Right atrium auricular region (tissue), 2 donors: ENCODE measurements at places on chromosomes 4 and X. TPM values are rescaled to one million over a fixed set of nuclear protein-coding genes. Genes with fewer than 3 reads are reported as not detected.

DNA sequence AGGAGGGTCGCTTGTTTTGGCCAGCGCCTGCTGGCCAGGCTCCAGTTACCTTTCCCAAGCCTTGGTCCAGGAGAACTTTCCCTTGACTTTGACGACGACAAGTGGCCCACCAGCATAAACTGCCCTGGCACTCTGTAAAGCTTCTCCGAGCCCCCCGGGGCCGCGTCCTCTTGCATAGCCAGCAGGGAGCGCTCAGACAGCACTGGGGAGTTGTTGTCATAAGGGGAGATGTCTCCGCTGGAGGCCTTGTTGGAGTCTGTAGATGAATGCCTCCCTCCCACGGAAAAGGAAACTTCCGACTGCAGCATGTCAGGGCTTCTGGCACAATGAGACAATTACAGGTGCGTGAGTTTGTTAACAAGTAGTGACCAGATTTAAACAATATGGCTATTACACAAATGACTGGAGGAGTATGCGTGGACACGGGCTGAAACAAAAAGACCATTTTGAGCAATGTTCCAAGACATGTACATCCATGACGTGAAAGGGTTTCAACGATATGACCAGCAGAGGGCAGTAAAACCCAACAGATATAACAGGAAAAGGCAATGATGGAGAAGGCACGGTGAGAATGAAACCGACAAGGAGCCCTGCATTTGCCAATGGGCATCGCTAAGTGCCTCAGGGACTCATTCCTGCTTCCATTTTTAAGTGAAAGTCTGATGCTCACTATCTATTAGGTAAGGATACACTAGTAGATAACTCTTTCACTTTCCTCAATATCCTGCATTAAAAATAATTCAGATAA is 33.0 kb downstream of the HCCS start:
- H3K27me3 ChIP-seq = no peaks in the 10 kb centered on the region
- DNase-seq = peak; percentile 73
- H3K27ac ChIP-seq = no peak overlapping the region
- no peaks in the 10 kb centered on the region for H3K4me1 ChIP-seq

DNA sequence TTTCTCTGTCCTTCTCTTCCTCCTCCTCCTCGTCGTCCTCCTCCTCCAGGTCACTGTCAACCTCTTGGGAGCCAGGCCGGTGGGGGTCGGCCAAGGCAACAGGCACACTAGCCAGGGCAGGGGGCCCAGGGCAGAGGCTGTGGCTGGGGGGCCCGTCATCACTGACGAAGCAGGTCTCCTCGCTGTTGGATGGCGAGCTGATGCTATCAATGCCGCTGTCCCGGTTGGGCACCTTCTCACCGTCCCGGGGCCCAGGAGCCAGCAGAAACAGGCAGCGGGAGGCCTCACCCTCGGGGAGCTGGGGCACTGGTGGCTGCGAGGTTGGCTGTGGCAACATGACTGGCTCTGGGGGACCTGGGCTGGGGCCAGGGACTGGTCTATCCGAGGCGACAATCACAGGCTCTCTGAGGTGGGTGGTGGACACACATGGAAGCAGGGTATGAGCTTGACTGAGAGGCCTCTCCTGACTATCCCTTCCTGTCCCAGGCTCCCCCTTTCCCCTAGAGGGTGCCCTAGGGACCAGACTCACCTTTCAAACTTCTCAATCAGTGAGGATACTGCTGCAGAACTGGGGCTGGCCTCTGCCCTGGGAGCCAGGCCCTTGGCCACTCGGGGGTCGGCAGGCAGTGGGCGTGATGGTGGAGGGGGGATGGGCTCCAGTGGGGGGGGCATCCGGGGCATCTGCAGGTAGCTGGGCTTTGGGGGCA is 25.8 kb downstream of the FGD1 start:
- H3K27ac ChIP-seq = no peak overlapping the region
- no peaks in the 10 kb centered on the region for H3K27me3 ChIP-seq
- no peaks in the 10 kb centered on the region for H3K36me3 ChIP-seq
- H3K4me3 ChIP-seq = no peak overlapping the region

- H3K36me3 ChIP-seq = no peaks in the 10 kb centered on the region
- no peaks in the 10 kb centered on the region for H3K4me1 ChIP-seq
- DNase-seq = no peak
- no peaks in the 10 kb centered on the region for H3K27me3 ChIP-seq
- H3K4me3 ChIP-seq = no peak overlapping the region
- H3K27ac ChIP-seq = no peak overlapping the region
Measured at GRCh38 chr4:30828264-30828926, 108.2 kb downstream of the PCDH7 start.

The PFKFB1 gene
- not detected for total RNA-seq

The NLGN4X gene
- 6.1 TPM for total RNA-seq

DNA sequence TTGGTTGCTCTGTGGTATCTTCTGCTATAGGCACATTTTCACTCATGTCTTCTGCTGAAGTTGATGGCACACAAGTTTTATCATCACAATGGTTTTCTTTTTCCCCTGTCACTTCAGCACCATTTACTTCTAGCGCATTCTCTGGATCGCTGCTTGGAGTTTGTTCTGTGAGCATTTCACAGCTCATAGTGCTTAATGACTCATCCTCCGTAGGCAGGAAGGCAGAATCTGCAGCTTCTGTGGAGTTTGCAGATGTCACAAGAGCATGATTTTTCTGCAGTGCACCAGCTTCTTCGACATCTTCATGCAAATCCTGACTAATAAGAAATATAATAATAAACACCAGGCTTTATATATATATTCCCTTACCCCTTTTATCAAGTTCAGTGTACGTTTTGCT is 83.6 kb downstream of the CHM start:
- H3K36me3 ChIP-seq = no peaks in the 10 kb centered on the region
- no peak overlapping the region for H3K4me3 ChIP-seq
- H3K27ac ChIP-seq = no peak overlapping the region

DNA sequence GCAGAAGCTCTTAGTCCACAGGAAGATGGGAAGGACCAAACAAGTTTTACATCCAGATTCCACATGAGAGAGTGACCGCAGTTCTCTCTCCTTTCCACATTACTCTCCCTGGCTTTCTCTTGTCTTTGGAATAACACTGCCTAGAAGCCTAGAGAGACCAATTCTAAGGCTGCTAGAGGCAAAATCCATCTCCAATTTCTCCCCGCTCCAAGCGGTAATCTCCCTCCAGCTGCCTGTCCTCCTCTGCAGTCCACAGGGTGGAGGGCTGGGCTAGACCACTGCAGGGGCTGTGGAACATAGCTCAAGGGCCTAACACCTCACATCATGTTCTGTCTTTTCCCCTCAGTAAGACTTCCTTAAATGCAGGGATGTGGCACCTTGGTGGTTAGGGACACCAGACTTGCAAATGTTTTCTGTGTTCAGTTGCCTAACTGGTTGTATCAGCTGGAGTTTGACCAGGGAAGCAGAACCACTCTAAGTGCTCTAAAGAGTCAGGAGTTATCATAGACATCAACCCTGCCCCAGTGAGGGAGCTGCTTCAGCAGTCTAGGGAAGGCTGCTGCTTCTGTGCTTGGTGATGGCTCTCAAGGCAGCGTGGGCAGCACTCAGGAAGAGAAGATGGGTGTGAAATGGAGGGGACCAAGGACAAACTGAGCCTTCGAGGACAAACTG is 423.1 kb downstream of the BCOR start:
- H3K27me3 ChIP-seq = no peaks in the 10 kb centered on the region
- no peak for DNase-seq
- H3K36me3 ChIP-seq = no peaks in the 10 kb centered on the region
- no peaks in the 10 kb centered on the region for H3K4me1 ChIP-seq
- H3K4me3 ChIP-seq = no peak overlapping the region
- H3K27ac ChIP-seq = no peak overlapping the region

The STS gene
- 6.2 TPM for total RNA-seq

GRCh38 chrX:44744799-44745198 is 99.0 kb upstream of the DUSP21 start:
- no peaks in the 10 kb centered on the region for H3K36me3 ChIP-seq
- no peaks in the 10 kb centered on the region for H3K4me1 ChIP-seq
- no peak overlapping the region for H3K27ac ChIP-seq
- H3K4me3 ChIP-seq = no peak overlapping the region
- no peaks in the 10 kb centered on the region for H3K27me3 ChIP-seq

DNA sequence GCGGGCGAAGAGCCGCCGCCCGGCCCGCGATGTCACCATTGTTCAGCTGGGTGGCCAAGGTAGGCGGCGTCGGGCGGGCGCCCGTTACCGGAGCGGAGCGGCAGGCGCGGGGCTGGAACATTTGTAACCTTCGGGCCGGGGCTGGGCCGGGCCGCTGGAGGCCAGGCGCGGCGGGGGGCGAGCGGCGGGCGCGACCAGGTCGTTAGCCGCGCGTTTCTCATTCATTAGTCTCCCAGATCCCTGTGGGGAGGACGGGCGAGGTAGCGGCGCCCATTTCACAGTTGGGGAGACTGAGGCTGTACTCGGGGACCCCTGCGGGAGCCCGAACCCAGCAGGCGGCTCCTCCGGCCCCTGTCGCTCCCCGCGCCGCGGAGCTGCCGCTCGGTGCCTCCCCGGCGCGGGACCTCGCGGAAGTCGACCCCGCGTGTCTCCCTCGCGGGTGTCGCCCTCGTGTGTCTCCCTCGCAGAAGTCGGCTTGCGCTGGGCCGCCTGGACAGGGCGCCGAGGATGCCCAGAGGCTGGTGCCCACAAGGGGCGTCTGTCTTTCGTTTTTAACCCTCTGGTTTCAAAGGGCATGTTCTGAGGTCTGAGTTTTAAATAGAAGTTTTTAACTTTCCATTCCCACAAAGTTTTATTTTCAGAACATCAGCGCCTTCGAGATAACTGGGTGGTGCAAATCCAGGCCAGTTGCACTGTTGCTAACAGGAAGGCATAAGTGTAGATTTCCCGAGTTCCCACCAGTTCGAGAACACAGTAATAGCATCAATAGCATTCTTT is 17.5 kb downstream of the PTTG2 start:
- no peaks in the 10 kb centered on the region for H3K36me3 ChIP-seq
- no peaks in the 10 kb centered on the region for H3K27me3 ChIP-seq
- peak; percentile 84 for DNase-seq
- peak overlapping the region; percentile 97 for H3K27ac ChIP-seq
- no peaks in the 10 kb centered on the region for H3K4me1 ChIP-seq

The XAGE2 gene
- total RNA-seq = not detected

DNA sequence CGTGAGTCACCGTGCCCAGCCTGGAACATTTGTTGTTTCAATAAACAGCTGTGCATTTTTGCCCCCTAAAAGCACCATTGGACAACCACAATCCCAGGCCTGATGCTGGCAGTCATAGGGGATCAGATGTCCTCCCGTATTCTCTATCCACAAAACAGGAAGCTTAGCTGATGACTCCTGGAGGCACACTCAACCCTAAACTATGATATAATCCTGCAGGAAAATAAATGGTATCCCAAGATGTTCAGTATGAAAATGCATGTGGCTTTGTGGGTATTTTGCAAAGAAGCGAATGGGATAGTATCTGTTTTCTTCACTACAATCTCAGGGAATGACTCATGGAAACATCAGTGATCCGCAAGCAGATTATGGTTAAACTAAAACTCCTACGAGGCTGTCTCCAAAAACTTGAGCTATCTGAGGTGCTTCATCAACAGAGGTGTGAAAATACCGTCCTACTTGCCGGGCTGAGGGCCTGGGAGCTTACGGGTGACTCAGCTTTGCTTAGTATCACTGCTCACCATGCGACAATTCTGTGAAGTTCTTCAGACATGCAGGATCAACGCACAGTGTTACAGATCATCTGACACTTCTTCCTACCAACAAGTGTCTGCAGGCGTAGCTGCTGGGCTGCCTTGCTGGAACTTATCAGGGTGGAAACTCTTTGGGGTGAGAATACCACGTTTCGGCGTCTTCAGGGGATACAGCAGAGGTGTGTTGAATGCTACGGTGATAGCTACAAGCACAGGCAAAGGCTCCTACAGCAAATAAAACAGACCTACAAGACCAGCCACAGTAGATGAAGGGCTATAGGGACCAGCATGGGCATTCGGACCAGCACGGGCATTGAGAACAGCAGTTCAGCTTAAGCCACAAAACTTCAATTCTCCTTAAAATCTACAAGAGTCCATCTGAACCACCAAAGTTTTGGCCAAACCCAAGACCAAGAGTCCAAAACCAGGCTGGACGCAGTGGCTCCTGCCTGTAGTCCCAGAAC is 148.5 kb downstream of the DHRSX start:
- DNase-seq = no peak
- no peaks in the 10 kb centered on the region for H3K4me1 ChIP-seq
- peak overlapping the region; percentile 73 for H3K27ac ChIP-seq

DNA sequence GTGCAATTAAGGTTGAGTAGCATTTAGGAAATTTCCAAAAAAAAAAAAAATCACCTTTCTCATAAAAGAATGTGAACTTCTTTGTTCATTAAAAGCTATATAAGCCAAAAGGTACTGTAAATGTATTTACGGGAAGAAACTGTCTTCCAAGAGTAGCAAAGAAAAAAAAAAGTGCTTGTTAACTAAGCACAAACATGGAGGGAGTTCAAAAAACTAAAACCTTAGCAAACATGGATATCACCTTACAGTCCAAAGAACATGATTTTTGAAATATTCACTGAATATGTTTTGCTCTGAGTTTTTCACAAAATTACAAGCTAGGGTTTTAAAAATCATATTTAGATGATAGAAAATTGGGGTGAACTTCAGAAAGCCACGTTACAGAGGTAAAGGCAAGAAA is 217.5 kb downstream of the ADAMTS3 start:
- H3K27me3 ChIP-seq = no peaks in the 10 kb centered on the region
- no peak overlapping the region for H3K27ac ChIP-seq
- H3K4me1 ChIP-seq = no peaks in the 10 kb centered on the region
- no peaks in the 10 kb centered on the region for H3K36me3 ChIP-seq
- no peak overlapping the region for H3K4me3 ChIP-seq

DNA sequence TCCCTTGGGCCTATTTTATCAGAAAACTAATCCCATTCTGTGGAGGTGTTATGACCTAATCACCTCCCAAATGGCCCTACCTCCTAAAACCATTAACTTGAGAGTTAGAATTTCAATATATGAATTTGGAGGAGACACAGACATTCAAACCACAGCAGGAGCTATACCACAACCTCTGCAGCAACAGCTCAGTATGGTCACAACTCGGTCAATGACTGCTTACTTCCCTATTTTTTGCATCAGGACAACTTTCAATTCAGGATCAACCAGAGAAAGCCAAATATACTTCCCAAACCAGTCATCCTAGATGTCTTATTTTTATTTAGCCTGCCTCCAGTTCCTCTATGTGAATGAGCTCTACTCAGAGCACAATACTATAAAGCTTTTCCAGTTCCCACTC is 11.3 kb upstream of the SMARCA5 start:
- H3K27ac ChIP-seq = no peak overlapping the region
- DNase-seq = no peak

DNA sequence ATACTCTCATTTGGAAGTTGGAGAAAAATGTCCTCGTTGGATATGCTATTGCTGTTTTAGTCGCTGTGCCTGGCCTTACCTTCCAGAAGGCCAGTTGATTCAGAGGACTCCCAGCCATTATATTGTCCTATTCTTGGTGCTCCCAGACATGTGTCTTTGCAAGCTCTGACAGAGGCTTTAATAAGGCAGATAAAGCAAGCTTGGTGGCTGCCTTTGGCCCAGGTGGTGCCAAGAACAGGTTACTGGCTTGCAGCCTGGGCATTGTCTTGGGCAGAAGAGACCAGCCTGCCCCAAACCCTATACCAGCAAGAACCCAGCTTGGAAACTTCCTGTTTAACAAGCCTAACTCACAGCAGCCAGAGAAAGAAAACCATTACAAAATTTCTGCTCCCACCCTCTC is 16.9 kb downstream of the RAI2 start:
- no peak for DNase-seq
- H3K27ac ChIP-seq = no peak overlapping the region
- H3K36me3 ChIP-seq = no peaks in the 10 kb centered on the region

The TLR1 gene
- total RNA-seq = 3.6 TPM

GRCh38 chrX:139801397-139801813 is 93.4 kb upstream of the MCF2 start:
- no peaks in the 10 kb centered on the region for H3K27me3 ChIP-seq
- DNase-seq = no peak
- no peak overlapping the region for H3K4me3 ChIP-seq
- H3K27ac ChIP-seq = no peak overlapping the region
- peaks cover 8% of the 10 kb centered on the region for H3K36me3 ChIP-seq
- no peaks in the 10 kb centered on the region for H3K4me1 ChIP-seq
